Left ventricle myocardium superior (tissue), 1 donor: ENCODE measurements at places on chromosomes 6 and 20. TPM values are rescaled to one million over a fixed set of nuclear protein-coding genes. Genes with fewer than 3 reads are reported as not detected.

The TOX2 gene
- total RNA-seq = 0.47 TPM

The MCUR1 gene
- total RNA-seq = 30.8 TPM

DNA sequence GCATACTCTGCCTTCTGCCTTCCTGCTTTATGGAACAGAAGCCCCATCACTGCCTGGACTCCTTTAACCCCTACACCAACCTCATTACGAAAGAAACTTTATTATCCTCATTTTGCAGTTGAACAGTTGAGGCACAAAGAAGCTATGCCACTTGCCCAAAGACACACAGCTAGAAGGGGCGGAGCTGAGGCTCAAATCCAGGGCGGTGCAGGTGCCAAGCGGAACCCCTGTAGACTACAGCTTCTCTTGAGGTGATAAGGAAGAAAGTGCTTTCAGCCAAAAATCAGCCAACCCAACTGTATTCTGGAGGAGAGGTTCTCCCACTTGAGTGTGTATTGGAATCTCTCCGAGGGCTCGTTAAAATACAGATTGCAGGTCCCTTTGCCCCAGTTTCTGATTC, 90.5 kb downstream of the PRND start:
- no peak for DNase-seq

DNA sequence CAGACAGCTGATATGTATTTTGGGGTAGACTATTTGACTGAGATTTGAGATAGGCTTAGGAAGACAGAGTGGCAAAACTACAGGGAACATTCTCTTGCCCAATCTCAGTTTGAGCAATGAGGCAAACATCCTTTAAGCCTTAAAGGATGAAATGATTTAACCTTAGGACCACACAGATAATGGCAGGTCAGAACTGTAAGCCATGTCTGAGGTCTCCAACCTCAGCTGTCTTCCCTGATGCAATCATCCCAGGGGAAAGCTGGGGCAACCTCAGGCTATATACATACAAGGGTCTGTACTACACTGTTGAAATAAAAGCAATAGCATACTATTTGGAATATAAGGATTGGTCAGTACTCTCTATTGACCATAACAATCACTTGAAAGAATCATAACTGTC, 83.8 kb upstream of the NUP153 start:
- DNase-seq = no peak

GRCh38 chr20:313948-314347, 11.4 kb upstream of the SOX12 start:
- no peak for DNase-seq
